ENCODE measurements at places on chromosomes 3 and 15. TPM values are rescaled to one million over a fixed set of nuclear protein-coding genes. Genes with fewer than 3 reads are reported as not detected.

Gene ISLR
- 211 TPM for total RNA-seq

- no peak for DNase-seq
Measured at GRCh38 chr3:86929046-86929445, 61.9 kb downstream of the VGLL3 start.

DNA sequence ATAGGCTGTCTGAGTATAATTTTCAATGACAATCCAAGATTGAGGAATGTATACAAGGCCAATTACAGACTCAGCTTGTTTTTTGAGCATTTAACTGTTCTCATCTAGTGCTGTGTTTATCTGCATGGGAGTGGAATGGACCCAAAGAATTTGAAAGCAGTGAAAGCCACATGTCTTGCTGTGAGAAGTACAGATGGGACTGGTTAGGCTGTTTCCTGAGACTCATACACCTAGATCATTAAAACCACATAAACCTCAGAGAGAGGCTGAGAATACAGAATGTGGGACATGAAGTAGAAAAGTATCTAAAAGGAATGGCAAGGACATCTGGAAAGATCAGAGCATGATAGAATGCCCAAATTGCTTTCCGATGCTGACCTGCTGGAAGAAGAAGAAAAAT lies 224.6 kb downstream of the NLGN1 start:
- DNase-seq: no peak

GRCh38 chr3:65029130-65029529 lies 341.3 kb upstream of the ADAMTS9 start:
- DNase-seq: no peak

- DNase-seq: no peak
Measured at GRCh38 chr3:127858521-127858920, 36.2 kb upstream of the MGLL start.

DNA sequence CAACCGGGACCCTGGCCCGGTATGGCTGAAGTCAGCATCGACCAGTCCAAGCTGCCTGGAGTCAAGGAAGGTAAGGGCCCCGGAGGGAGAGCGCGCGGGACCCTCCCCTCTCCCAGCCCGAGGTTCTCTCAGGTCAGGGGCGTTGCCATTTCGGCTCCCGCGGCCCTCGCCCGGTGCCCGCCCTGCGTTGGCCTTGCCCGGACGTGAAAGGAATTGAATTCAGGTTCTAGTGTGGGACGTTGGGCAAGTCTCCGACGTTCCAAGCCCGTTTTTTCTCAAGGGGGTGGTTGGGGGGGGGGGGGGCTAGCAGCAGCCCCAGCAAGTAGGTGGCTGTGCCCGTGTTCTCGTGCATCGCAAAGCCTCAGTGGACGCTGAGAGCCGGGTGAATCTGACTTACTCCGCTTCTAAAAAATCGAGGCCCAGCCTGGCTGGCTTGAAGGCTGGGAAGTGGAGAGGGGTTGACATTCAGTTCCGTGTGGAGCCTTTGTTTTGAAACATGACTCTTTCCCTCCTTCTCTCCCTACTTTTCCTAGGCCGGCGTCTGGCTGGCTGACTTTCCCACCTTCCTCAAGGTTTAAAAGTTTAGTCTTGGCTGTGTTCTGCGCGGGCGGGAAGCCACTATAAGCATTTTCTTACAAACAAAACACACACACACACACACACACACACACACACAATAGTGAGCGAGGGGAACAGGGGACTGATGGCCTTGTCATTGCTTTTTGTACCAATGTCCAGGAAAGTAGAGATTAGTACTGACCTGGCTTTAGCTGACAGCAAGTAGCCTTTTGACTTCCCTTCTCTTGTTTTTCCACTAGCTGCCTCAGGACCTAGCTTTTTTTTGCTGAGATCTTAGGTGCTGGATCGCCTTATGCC lies at the start of gene UTS2B:
Gene UTS2B, minus strand, starts transcription at position 873 of the 876 bp plus-strand sequence. CDS start 48,337 bp downstream, outside the sequence.
- DNase-seq: peak; percentile 74

DNA sequence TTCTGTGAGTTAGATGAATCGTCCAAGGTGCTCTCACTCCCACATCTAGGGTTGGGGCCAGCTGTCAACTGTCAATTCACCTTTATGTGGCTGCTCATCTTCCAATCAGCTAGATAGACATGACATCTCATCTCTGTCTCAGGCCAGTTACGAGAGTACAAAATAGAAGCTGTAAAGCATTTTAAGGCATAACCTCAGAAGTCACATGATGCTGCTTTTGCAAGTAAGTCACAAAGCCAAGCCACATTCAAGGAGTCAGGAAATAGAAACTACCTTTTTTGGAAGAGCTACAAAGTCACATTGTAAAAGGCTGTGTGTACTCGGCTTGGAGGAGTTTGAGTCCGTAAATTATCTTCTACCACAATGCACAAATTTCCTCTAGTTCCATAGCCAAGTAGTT lies 5.1 kb upstream of the CCR1 start:
- DNase-seq: no peak

Gene SH3BP5
- total RNA-seq: 65.9 TPM

Gene GPR160
- 7.3 TPM for total RNA-seq

DNA sequence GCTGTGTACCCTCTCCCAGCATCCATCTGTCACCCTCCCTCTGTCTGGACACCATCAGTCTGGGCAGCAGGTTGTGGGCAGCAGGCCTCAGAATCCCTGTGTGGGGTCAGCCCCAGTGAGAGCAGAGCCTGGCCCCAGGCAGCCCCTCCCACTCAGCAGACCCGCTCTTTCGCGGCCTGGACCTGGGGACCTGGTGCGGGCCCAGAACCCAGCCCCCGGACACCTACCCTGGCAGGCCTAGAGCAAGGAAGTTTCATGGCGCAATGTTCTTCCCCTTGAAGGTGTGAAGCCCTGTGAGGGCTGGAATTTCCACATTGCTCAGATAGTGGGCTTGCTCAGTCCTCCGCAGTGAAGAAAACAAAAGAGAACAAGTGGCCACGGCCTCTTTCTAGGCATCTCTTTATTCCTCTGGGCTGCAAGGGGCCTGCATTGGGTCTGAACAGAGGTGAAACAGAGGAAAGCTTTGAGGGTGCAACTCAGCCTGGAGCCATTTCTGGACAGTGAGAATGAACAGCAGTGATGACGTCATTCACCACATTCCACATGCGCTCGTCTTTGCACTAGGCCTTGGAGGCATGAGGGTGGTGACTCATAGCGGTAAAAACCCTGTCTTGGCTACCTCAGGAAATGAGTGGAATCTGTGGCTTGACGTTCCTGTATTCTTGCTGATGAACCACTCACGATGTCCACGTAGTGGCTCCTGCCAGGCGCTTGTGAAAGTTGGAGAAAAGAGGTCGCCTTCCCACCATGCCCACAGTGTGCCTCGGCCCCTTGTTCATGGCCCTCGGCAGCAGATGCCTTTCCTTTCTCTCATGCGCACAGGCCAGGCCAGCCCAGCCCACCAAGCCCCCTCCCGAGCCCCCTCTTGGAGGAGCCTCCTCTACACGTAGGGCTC lies 66.1 kb downstream of the SLC30A4 start:
- peak; percentile 39 for DNase-seq

DNA sequence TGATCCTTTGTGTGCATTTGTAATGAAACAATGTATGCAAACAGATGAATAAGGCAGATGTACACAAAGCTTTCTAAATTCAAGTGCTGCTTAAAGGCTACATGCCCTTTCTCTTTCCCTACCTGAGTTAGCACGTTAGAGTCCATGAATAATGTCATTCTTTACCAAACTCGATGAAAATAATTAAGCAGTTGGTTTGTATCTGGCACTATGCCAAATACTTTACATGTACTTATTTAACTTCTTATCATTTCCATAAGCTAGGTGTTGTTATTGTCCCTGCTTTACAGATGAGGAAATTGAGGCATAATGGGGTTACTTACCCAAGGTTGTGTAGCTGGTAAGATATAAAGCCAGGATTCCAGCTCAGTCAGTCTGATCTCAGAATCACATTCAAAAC lies 2.4 kb downstream of the GPR171 start:
- DNase-seq: no peak

Gene GPR87
- total RNA-seq: not detected

GRCh38 chr3:134060561-134061385 lies 31.0 kb upstream of the SLCO2A1 start:
- DNase-seq: no peak

Gene EEF1AKMT4
- 4.8 TPM for total RNA-seq

DNA sequence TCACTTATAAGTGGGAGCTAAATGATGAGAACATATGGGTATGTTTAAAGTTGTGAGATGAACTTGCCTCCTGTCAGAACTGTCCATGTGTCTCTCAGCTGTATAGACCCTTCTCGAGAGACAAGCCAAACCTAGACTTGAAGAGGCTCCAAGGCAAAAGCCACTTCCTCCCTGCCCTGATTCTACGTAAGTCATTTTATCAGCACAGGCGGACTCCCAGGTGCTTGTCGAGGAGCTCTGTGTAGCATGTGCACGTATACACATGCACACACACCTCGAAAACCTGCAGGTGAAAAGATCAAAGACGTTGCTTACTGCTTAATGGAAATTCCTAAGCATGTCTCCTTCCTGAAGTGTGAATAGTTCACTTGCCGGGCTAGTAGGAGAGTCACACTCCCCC lies 5.6 kb upstream of the CLEC3B start:
- no peak for DNase-seq

DNA sequence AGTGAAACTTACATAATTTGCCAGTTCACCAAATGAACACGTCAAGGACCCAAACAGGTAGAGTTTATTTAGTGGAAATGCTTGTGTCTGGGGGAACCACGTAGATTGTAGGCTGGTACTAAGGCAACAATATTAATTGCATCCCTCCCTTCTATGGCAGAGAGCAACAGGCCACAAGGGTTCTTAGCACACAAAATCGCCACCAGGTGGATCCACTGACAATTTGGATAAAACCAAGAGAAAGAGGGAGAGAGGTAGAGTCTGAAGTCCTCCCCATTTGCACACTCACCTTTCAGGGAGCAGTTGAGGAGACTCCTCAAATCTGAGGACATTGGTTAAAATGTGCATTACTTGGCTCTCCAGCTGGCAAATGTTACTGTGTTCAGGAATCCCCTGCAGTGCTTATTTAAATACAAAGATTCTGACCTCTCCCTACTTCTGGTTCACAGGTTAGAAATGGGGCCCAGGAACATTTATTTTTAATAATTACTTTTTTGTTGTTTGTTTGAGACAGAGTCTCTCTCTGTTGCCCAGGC lies 181.0 kb upstream of the FEZF2 start:
- no peak for DNase-seq

All from ascending aorta (tissue), 2 donors.